Activated naive CD4-positive, alpha-beta T cell treated with anti-CD3 and anti-CD28 coated beads for 36 hours (primary cell): ENCODE measurements at places on chromosomes 4 and X. TPM values are rescaled to one million over a fixed set of nuclear protein-coding genes. Genes with fewer than 3 reads are reported as not detected.

Gene SORCS2
- 0.07 TPM for total RNA-seq

- no peak for DNase-seq
These were observed 61.6 kb upstream of the NAP1L5 start for GRCh38 chr4:88759039-88759894.

Gene FUNDC1
- total RNA-seq, result 12.8 TPM

- DNase-seq, result no peak
These were observed 38.2 kb upstream of the CLCN4 start for GRCh38 chrX:10118530-10118929.

Gene MYL5
- 12.9 TPM for total RNA-seq

Gene CT45A1
- total RNA-seq, result not detected

Gene DDIT4L
- 0.64 TPM for total RNA-seq

- DNase-seq, result no peak
These were observed 390.8 kb upstream of the BOD1L1 start for GRCh38 chr4:14018191-14018853.
